Stimulated activated CD4-positive, alpha-beta T cell treated with anti-CD3 and anti-CD28 coated beads, Interleukin-4, amount 100 ng/mL, for 4 hours (primary cell): ENCODE measurements at places on chromosomes 11 and 22.

GRCh38 chr11:121613724-121614123 lies 161.0 kb upstream of the SORL1-AS1 start:
- no peak for DNase-seq

- DNase-seq = no peak
Observed at GRCh38 chr11:35554491-35555437, 29.3 kb upstream of the PAMR1 start.

DNA sequence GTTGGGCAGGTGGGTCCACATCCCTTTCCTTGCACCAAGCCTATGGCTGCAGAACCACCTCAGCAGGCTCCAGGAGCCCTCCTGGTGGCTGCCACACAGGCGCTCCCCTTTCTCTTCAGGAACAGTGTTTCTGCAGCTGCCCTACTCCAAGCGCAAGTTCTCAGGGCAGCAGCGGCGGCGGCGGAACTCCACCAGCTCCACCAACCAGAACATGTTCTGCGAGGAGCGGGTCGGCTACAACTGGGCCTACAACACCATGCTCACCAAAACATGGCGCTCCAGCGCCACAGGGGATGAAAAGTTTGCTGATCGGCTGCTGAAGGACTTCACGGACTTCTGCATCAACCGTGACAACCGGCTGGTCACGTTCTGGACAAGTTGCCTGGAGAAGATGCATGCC lies 38.2 kb upstream of the YWHAH start:
- no peak for DNase-seq

- DNase-seq = no peak
Observed at GRCh38 chr11:129896062-129896461, 684 bp upstream of the NFRKB start.
